Neuronal stem cell (in vitro differentiated cells): ENCODE measurements at places on chromosomes 2 and 18.
A peak's percentile ranks its signal among the peaks of the same experiment; 100 is the strongest.

- no peak for DNase-seq
Observed at GRCh38 chr18:50058731-50059130, 136.2 kb downstream of the MYO5B start.

GRCh38 chr2:71336802-71337201 lies 5.2 kb downstream of the ZNF638 start:
- DNase-seq, result no peak

GRCh38 chr2:44974064-44974715 lies 32.7 kb downstream of the SIX3 start:
- DNase-seq, result peak; percentile 75

- no peak for DNase-seq
Observed at GRCh38 chr2:103208916-103209315, 447.1 kb downstream of the TMEM182 start.

- no peak for DNase-seq
Observed at GRCh38 chr2:153967248-153967973, 95.7 kb downstream of the GALNT13 start.

GRCh38 chr18:3491981-3492555 lies 42.1 kb downstream of the TGIF1 start:
- no peak for DNase-seq

- no peak for DNase-seq
Observed at GRCh38 chr2:215487002-215487372, 51.1 kb upstream of the FN1 start.
